ENCODE measurements at places on chromosomes 12 and 14. TPM values are rescaled to one million over a fixed set of nuclear protein-coding genes. Genes with fewer than 3 reads are reported as not detected.

GRCh38 chr14:61474015-61474414 is 152.6 kb downstream of the PRKCH start:
- DNase-seq = no peak

- DNase-seq = no peak
Observed at GRCh38 chr12:93957870-93958269, 190.5 kb upstream of the PLXNC1 start.

DNA sequence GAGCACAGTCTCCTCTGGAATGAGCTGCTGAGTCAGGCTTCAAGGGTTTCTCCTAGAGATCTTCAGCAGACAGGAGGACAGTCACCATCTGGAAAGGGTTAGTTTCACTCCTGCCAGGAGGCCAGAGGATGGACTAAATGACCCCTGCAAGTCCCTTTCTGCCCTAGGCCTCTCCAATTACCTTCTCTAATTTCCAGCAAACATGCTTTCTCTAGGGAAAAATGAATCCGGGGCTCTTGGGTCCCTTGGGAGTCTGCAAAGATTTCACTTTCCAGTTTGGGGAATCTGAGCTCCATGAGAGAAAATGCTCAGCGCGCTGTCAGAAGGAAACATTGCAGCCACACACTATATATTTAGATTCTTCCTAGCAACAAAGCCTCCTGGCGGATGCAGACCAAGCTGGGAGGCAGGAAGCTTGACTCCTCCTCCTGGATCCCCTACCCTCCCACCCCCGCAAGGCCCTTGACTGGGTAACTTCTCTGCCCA is 184.4 kb upstream of the CCND2 start:
- peak; percentile 94 for DNase-seq

- no peak for DNase-seq
Observed at GRCh38 chr12:57485695-57486094, 2.2 kb upstream of the MARS1 start.

- no peak for DNase-seq
Observed at GRCh38 chr12:86772696-86773095, 516.5 kb upstream of the MGAT4C start.

- no peak for DNase-seq
Observed at GRCh38 chr12:88947486-88948043, 367.3 kb upstream of the KITLG start.

DNA sequence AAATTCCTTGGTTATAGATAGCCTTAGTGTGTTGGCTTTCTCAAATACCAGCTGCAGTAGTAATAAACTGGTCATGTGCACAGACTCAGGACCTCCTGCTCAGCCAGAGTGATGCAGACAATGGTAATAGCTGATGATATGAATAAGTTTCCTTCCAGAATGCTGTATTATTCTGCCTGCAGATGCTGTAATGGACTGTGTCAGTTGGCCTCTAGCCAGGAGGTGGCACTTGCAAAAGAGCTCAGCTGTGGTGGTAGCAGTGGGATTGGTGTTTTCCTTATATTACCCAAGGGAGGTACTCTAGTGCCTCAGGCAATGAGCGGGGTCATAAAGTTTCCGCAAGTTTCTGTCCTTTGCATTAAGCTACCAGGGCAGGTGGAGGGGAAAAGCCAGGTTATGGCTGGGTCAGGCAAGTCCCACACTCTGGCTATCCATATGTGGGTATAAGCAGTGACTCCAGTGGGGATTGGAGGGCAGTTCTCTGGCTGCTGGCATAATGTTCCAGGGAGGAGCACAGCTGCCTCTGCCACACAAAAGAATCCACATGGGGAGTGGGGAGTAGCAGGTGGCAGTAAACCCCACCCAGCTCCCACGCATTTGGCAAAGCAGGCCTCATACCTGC is 14.0 kb upstream of the MUCL1 start:
- DNase-seq = no peak

DNA sequence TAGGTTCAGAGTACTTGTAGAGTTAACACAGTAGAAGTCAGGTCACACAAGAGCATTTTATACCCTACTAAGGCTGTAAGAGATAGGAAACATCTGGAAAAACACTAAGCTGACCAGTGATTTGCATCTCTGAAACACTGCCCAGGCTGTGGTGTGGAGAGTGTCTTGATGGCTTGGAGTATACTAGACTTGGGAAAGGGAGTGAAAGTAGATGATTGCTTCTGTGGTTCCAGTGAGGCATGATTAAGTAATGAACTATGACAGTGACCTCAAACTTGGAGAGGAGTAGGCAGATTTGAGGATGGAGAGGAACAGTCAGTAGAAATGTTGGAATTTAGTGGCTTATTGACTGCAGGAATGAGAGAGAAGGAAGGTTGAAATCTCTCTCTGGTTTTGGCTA is 201.2 kb downstream of the FLRT2 start:
- peak; percentile 89 for DNase-seq

DNA sequence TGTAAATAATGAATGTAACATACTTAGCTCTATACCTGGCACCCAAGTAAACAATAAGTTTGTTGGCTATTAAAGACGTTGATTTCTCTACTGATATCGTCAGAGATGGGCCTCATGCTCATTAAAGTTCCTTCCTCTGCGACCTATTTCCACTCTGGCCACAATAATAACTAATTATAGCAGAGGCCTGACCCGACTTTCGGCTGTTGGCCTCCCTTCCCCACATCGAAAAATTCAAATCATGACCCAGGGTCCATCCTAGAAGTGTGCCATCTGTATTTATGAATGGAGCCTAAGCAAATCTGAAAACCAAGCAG is 321 bp upstream of the USP30 start:
- no peak for DNase-seq

DNA sequence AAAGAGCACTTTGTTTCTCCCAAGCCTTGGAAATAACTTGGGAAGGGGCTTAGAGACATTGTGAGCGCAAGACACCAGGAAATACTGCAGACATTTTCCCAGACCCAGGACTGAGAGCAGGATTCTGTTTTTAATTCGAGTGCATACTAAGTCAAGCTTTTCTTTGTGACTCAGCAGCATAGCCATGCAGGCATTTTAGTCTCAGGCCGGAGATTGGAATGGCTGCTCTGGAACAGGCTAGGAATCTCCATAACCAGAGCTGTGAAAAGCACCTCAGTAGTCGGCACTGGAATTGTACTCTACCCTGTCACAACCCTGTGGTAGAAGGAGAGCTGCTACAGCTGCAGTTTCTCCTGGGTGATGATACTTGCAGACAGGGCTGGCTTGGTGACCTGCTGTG is 28.9 kb upstream of the GARIN6 start:
- DNase-seq = no peak

GRCh38 chr12:3246253-3246652 is 169.1 kb downstream of the TSPAN9 start:
- DNase-seq = no peak

DNA sequence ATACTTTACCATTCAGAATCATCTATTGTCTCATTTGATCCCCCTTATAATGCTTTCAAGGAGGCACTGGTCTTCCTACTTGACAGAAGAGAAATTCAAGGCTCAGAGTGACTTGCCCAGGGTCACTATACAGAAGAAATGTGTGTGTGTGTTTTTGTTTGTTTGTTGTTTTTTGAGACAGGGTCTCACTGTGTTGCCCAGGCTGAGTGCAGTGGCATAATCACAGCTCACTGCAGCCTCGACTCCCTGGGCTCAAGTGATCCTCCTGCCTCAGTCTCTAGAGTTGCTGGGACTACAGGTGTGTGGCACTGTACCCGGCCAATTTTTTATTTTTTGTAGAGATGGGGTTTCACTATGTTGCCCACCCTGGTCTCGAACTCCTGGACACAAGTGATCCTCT is 22.9 kb downstream of the IRF2BPL start:
- DNase-seq = no peak

DNA sequence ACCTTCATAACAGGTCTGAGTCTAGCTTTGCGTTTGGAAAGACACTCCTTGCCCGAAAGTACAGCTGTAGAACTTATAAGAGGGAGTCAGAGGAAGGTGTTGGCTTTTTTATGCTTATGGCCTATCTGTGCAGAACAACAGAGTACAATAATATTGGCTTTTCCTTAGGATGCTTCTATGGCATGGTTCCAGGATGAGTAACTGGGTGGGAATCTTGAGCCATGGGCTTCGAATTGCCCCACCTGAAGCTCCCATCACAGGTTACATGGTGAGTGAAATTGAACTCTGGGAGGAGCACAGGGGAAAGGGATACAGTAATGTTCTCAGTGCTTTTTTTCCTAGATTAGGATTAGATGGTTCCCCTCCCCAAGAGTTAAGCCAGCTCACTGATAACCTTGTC is 13.0 kb downstream of the PARP2 start:
- DNase-seq = no peak

GRCh38 chr12:69824028-69824427 is 999 bp upstream of the MYRFL start:
- no peak for DNase-seq

The TDRD9 gene
- total RNA-seq = 0.96 TPM

The SCN8A gene
- total RNA-seq = 6.0 TPM

The BDKRB1 gene
- 16.6 TPM for total RNA-seq
